AG09309 (cell line): ENCODE measurements at places on chromosomes 2 and 18.

GRCh38 chr2:222499226-222499625 is 74.9 kb downstream of the SGPP2 start:
- DNase-seq, result no peak

DNA sequence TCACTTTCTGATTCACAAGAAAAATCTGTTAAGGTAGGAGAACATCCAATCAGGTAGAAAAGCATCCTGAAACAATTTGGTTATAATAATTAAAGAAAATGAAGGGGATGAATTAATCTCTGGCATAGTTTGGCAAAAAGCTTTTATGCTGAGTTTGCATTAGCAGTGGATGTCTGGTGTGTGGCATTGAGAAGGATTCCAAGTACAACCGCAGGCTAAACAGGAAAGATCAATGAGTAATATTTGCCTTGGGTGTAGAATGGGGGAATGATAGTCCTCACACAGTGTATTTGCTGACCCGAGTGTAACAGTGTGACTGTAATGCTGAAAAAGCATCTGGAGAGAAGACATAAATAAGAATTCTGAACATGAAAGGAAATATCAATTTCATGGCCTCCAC is 68.3 kb upstream of the SESTD1 start:
- DNase-seq, result no peak

GRCh38 chr2:58479535-58480140 is 238.5 kb upstream of the FANCL start:
- no peak for DNase-seq

GRCh38 chr2:173076581-173077345 is 1.1 kb downstream of the MAP3K20 start:
- no peak for DNase-seq

GRCh38 chr2:120324933-120325332 is 21.0 kb upstream of the INHBB start:
- DNase-seq, result no peak

DNA sequence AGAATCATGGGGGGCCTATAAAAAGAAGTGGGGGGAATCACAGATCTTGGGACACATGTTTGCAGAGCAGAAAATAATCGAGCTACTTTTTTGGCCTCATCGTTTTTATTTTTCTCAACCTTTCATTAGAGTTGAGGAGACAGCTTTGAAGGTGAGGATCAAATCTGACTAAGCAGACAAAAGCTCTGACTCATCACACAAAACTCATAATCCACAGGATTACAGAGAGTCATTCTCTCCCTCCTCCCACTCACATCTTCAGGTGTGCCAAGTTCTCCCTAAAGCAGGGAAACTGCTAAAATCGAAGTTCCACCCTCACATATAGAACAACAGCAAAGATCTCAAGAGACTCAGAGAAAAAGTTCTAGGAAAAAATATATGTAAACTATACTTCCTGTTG is 15.6 kb downstream of the BAZ2B start:
- DNase-seq, result no peak

DNA sequence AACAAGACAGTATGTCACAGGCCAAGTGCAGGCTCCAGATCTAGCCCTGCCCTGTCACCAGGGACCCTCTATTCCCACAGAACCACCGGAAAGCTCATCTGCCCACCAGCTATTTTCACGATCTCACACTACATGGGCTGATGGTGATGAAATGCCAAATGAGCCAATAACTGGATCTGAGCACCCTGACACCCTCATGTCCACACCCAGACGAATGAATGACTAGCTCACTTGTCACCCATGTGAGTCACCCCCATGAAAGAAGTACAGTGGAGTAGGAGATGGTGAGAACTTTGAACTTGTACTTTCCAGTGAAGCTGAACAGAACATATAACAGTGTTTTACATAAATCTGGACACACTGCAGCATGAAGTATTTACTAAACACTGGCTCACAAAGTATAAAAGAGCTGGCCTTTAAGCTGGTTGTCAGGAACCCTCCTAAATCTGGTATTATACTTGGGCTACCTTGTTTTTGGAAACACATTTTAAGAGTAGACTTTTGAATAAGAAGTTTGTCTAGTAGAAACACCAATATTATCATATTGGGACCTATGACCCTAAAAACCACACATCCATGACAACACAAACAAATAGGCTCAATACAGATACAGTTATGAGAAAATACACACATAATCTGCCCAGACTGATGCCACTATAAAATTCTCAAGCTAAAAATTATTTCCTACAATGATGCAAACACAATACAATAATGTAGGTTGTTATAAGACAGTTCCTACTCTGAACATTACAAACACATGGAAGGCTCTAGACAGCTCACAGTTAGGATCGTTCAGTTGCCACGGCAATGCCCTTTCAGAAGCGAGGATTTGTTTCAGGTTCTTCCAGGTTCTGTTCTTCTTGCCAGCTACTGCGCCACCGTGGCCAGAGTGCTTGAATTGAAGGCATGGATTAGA is 19.0 kb downstream of the INO80C start:
- DNase-seq, result peak; percentile 39

DNA sequence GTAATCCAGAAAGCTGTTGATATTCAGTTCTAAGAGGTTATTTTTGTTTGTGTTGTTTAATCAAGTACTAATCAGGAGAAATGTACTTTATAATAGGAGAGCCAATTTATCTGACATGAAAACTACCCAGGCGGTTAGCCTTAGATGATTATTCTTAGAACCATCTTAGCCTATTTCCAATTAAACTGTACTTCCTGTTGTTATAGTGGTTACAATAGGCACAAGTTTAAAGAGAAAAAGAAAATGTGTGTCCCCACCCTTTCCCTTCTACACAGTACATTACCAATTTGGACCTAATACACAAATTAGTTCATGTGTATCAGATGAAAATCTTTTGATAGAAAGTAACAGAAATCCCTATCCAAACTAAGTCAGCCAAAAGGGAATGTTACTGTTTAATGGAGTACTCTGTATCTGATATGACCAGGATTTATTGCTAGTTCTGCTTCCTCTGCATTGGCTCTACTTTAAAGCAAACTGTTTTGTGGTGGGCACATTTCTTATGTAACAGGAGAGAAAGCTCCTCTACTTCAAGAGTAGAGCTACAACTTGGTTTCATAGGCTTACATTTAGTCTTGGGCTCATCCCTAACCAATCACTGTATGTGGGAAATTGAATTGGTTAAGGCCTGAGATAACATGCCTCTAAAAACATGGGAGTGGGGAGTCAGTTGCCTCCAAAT is 217.9 kb downstream of the UBE2E3 start:
- DNase-seq, result no peak

- DNase-seq, result no peak
These were observed 28.2 kb upstream of the DNMT3A start for GRCh38 chr2:25369876-25370275.

DNA sequence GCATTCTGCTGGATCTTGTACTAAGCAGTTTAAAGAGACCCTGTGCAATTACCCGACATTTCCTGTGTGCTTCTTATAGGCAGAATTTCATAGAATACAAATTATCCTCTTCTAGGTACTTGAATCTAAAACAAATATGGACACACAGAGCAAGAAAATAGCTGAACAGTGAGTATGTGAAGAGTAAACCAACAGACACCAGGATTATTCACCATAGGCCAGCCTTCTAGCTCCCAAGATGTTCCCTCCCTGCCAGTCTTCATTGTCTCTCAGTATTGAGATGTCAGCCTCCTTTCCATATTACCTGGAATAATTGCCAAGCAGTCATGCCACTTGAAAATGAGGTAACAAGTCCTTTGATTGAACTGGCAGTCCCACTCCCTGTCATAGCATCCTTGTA is 187.1 kb downstream of the PTPRM start:
- no peak for DNase-seq

GRCh38 chr2:142044197-142044596 is 86.6 kb downstream of the LRP1B start:
- no peak for DNase-seq

DNA sequence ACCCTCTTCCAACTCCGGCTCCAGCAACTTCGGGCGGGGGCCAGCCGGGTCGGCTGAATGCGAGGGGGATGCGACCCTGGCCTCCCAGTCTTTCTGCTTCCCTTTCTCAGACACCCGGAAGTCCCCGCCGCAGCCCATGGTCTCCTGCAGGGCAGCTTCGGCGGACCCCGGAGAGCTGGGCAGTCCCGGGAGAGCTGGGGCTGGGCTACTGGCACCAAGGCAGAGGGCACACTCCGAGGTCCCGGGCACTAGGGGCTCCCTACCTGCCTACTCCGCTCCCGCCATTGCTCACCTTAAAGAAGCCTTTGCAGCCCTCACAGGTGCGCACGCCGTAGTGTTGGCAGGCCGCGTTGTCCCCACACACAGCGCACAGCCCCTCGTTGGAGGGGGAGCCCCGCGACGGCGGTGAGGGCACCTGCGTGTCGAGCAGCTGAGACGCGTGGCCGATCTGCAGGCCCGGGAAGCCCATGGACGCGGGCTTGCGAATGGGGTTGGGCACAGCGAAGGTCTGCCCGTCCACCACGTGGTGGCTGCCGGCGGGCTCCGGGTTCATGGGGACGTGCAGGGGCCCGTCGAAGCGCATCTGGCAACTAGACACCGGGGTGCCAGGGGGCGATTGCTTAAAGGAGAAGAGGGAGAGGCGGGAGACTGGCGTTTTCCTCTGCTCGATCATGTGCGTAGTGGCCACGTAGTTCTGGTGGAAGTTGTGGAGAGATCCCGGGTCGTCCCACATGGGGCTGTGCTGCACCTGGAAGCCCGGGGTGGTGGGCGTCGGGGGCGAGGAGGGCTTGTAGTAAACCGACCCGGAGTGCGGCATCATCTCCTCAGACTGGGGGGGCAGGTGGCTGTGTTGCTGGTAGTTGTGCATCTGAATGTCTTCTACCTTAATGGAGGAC is 3.2 kb downstream of the NR4A2 start:
- no peak for DNase-seq

- DNase-seq, result no peak
These were observed 2.9 kb upstream of the CNOT11 start for GRCh38 chr2:101249826-101250225.

GRCh38 chr2:226742347-226742746 is 57.3 kb downstream of the IRS1 start:
- DNase-seq, result no peak

DNA sequence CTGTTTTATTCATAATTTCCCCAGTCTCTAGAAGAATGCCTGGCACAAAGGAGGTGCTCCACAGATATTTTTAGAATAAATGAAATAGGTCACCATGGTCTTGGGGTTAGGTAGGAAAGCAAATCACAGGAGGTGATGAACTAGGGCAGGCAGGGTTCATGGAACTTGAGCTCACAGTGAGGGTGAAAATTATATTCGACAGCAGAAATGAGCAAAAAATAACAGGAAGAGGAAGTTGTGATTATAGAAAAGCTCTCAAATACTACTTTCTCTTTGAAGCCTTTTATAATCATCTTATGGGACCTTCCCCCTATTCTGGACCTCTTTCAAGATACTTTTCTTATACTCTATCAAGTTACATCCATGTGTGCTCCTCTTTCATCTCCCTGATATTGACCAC is 4.5 kb upstream of the CREB1 start:
- DNase-seq, result no peak

- no peak for DNase-seq
These were observed 702.4 kb upstream of the RAB6C start for GRCh38 chr2:129276978-129277584.

DNA sequence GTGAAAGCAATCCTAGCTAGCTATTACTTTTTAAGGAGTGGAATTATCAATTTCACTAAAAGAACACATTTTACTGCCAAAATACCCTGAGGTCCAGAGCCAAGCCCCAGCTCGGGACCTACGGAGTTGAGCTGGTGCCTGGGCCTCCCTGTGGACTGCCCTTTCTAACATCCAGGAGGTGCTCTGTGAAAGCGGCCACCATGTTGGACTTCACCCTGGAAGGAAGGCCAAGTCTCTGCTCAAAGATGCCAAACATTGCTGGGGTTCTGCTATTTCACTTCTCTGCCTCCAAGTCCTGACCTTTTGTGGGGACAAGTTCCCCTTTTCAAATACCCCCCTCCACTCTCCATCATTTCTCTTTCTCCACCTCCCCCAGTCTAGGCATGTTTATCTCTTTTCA is 498.7 kb upstream of the RAB6C start:
- DNase-seq, result no peak
